ENCODE measurements at places on chromosomes 16 and 17.

GRCh38 chr17:46720408-46720807, 98.1 kb downstream of the WNT3 start:
- no peak for DNase-seq

DNA sequence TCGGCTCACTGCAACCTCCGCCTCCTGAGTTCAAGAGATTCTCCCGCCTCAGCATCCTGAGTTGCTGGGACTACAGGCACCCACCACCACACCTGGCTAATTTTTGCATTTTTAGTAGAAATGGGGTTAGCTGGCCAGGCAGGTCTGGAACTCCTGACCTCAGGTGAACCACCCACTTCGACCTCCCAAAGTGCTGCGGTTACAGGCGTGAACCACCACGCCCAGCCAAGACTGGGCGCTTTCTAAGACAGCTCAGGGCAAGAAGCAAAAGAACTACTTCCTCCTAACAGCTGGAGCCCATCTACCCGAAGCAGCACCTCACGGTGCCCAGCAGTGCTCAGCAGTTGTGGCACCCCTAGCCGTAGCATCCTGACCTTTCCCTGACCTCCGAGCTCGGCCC, 109.4 kb downstream of the ZNF423 start:
- DNase-seq, result no peak

GRCh38 chr17:8687737-8688466, 56.7 kb downstream of the CCDC42 start:
- no peak for DNase-seq

DNA sequence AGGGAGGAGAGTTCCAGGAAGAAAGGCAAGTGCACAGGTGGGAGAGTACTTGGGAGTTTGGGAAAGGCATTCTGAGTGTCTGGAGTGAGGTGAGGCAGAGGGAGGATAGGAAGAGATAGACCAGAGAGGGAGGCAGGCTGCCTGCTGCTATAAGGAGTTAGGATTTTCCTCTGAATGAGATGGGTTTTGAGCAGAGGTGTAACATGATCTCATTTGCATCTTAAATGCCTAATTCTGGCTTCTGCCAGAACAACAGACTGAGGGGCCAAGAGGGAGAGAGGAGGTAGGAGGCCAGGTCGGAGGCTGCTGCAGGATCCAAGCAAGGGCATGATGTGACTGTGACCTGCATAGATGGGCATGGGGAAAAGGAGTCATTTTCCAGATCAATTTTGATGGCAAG, 31.5 kb upstream of the IRX6 start:
- DNase-seq, result no peak

DNA sequence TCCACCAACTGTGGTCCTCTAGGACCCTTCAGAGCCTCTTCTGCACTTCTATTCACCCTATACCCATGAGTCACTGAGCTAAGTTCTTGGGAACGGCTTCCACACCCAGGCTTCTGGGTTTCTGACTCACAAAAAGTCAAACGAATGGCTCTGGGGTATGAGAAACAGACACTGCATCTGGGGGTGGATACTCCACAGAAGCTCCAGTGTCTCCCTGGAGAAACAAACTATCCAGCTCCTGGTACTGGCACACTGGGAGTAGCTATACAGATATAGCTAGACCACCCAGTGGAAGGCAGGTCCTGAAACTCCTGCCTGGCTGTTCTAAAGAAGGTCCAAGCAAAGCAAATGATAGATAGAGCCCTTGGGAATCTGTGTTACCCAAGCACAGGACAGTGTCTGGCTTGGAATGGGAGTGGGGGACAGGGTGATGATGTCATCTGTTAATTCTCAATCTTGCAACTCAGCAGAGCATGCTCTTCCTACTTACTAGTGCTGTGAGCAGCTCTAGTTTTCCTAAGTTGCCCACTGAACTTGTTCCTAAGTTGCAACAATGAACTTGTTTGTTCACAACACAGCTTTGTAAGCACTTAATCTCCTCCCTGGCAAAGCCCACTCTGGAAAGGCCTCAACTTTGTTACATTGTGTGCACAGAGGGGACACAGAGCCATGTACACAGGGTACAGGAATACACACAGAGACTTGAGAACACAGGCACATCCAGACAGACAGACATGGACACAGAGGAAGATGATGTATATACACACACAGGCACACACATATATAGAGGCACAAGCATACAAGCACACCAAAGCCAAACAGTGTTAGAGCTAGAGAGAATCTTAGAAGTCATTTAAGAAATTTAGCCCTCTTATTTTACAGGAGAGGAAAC, 6.7 kb downstream of the MMP28 start:
- no peak for DNase-seq

DNA sequence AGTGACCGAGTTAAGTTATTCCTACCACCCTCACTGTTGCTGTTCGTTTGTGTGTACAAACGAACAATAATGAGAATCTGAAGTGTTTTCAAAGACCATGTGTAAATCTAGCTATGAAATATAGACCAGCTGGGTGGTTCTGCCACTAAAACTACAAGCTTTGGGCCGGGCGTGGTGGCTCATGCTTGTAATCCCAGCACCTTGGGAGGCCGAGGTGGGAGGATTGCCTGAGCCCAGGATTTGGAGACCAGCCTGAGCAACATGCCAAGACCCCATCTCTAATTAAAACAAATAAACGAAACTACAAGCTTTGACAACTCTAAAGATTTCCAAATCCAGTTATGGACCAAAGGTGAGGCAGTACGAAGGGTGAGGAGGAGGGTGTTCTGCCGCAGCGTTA, 973 bp downstream of the RECQL5 start:
- no peak for DNase-seq

DNA sequence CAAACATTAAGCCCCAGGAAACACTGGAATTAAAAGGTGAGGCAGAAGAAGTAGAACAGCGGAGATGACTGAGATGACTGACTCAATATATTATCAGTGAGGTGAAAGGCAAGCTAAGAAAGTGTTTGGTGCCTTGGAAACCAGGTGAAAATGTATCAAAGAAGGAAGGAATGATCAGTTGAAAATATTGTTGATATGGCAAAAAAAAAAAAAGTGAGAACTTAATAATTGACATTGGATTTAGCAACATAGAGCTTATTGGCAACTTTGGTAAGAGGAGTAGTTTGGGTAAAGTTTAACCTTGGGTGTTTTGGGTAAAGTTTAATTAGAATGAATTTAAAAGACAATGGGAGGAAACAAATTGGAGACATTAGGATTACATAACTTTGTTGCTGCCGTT, 127.7 kb upstream of the MYOCD start:
- no peak for DNase-seq

DNA sequence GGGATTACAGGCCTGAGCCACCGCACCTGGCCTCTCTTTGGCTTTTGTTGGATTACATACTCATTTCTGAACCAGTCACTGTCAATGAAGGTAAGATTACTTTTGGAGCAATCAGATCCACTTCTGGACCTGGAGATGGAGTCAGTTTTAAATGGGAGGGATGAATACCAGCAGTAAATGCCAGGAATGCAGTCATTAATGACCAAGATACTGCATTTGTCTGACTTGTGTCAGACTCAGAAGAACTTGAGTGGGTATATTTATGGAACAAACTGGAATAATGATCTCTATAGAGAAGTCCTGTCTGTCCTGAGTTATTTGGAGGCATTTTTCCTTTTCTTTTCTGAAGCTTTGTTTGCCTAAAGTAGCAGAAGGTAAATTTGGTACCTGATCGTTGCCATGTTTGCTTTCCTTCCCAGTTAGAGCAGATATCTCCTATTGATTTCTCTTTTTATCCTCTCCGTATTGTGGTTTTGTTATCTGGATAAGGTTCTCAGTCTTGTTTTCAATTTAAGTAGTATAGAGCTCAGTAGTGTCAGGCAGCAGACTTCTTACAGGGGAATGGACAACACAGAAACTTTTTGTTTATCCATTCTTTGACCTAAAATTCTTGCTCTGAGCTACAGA, 10.7 kb downstream of the NLK start:
- no peak for DNase-seq

GRCh38 chr17:79696610-79696982, 34.1 kb upstream of the ENPP7 start:
- no peak for DNase-seq

DNA sequence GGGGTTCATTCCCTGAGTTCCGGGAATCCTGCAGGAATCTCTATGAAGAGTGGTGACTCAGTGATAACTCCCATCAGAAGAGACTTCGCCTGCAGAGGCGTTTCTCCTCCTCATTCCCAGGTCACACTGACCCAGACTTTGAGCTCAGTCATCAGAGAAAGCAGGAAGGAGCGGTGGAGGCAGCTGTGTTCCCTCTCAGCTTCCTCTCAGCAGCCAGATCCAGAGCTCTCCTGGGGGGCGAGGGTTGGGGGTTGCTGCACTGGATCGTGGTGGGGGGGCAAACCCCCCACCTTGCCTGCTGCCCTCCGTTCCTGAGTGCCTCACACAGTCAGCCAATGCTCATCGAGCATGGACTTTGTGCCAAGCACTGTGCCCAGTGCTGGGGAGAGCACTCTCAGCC, 271.2 kb downstream of the CBLN1 start:
- no peak for DNase-seq

GRCh38 chr17:17403065-17403464, 73.7 kb upstream of the MED9 start:
- no peak for DNase-seq

DNA sequence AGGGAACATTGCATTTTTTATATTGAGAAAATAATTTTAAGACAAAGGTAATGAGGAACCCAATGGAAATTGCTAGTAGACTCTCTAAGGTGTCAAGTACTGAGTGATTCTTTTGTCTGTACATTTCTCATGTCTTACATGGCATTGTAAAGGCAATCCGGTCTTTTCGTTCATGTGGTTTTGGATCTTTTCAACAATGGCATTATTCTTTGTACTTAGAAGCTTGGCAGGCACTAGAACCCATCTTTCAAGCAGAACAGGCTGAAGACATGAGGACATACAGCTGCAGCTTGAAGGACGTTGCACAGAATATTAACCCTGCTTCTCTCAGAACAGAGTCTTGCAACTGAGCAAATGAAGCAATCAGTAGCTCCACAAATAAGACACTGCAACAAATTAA, 231.5 kb upstream of the ZFHX3 start:
- no peak for DNase-seq

GRCh38 chr16:48451323-48451722, 66.1 kb upstream of the SIAH1 start:
- no peak for DNase-seq

DNA sequence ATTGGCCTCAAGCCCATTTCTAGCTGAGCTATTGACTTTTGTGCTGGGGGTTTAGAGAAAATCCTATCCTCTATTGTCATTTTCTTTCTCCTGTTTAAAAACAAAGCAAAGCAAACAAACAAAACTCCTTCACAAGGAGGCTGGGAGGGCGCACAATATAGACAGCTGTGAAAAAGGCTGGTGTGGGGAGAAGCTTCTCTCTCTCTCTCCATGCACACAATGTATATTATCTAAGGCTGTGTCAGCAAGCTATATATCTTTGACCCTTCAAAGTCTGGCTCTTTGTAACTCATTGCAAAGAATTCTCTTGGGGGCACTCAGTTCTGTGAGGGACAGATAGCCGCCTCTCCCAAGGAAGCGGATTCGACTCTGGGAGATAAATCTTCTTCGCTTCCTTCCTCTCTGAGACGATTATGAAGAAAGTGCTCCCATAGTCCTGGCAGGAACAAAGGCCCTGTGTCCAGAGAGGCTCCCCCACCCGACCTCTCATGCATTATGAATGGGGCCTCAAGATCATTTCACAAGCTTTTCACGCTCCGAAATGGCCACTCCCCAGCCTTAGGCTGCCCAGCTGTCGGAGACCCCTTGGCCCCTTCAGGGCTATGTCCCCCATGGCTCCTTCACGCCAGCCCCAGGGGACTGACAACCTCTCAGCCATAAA, 33.2 kb upstream of the MEAK7 start:
- DNase-seq, result no peak

DNA sequence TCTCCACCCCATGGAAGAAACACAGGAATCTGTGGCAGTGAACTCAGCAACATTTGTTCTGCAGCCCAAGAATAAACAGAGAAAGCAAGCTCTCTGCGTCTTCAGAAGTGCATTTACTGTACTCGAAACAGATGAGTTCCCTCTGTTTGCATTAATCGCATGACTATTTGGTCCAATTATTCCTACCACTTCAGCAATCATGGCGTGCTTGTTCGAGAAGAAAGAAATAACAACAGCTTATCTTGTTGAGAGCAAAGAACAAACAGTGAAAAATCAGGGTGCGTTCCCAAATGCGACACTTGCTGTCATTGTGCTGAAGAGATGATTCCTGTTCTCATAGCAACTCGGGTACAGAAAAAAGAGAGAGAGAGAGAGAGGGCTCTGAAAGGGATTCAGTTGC, 445.3 kb upstream of the MAF start:
- no peak for DNase-seq

GRCh38 chr16:54944002-54944401, 13.3 kb downstream of the IRX5 start:
- no peak for DNase-seq

- DNase-seq, result no peak
These were observed 632 bp upstream of the RTN4RL1 start for GRCh38 chr17:2025622-2026309.

DNA sequence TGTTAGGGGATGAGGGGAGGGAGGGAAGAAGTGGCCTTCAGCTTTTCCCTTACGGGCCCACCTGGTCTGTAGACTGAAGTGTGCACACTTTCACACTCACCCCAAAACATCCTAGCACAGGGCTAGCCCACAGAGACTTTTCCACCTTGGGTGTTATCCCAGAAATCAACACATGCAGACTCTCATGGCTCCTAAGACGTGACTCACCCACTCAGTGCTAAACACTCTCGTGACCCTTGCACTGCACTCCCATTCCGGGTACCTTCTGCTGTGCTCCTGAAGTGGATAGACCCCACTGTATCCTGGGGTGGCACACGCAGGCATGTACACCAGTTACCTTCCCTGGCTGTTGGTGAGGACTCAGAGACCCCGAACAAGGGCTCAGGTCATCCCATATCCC, 23.0 kb upstream of the ABCC3 start:
- no peak for DNase-seq

- DNase-seq, result no peak
These were observed at the start of gene ITGAL for GRCh38 chr16:30472328-30472942. Gene ITGAL (plus strand): TSS chr16:30472742. CDS start chr16:30472838, 96 bp downstream.

DNA sequence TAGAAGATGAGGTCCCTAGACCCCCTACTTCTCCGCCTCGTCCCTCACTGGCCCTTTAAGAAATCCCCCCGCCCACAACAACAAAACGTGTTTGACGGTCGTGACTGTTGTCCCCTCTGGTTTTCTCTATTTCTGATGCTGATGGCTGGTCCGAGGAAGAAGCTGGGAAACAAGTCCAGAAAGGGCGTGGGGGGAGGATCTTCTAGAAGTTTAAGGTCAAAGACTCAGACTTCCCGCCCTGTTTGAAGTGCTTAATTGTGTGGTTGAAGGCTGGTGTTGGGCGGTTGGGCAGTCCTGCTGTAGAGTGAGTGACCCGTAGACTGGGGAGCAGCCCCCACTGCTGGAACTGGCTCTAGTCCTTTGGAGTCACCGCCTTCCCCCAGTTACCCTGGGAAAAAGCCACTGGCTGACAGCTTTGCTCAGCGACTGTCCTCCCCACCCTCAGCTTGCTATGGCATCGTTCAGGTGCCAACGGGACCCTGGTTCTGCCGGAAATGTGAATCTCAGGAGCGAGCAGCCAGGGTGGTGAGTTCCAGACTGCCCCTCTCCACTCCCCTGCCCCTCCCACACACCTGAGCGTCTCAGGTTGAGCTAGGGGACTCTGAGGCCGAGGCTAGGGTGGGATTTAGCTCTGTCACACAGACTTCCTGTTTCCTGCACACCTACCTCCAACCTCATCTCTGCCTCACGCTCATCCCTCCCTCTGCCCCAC, 1.6 kb downstream of the MLLT6 start:
- no peak for DNase-seq

Data from cortex of kidney (tissue), 1 donor.